ENCODE measurements at places on chromosomes 7 and 10.

DNA sequence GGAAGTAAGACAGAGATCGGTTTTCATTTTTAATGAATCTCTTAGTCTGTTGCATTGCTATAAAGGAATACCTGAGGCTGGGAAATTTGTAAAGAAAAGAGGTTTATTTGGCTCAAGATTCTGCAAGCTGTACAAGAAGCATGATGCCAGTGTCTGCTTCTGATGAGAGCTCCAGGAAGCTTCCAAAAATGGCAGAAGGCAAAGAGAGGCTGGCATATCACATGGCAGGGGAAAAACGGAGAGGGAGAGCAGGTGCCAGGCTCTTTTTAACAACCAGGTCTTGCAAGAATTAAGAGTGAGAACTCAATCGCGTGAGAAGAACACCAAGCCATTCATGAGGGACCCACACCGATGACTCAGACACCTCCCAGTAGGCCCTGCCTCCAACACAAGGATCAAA is 125.0 kb upstream of the THSD7A start:
- DNase-seq = no peak

DNA sequence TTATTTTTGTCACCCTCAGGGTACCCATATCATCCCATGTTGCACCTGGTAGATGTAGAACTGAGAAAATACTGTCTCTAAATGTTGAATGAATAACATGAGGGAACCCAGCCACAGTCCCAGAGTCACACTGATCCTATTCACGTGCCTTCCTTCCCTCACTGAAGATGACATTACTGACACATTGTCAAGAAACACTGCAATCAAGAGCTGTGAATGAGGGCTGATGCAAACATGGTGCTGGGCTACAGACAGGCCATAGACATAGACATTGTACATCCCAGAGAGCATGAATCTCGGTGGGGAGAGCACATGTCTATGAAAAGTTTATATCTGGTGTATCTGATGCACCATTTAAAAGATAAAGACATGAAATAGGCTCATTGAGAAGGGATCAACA is 9.8 kb downstream of the SLC13A4 start:
- DNase-seq = no peak

DNA sequence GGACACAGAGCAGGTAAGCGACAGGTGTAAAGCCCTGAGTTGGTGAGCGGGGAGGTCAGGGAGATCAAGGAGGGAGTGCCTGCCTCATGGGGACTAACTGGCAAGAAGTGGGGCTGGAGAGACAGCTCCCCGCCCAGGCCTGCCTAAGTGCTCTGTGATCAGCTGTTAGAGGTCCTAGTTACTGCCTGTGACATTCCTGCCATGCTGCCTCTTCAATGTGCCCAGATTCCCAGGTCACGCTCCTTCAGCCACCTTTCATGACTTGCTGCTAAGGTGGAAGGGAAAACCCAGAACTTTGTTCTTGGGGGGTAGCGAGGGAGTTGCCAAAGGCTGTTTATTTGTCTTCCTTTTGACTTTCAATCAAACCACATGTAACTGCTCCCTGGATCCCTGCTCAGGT is 114.3 kb upstream of the ZNF438 start:
- DNase-seq = no peak

DNA sequence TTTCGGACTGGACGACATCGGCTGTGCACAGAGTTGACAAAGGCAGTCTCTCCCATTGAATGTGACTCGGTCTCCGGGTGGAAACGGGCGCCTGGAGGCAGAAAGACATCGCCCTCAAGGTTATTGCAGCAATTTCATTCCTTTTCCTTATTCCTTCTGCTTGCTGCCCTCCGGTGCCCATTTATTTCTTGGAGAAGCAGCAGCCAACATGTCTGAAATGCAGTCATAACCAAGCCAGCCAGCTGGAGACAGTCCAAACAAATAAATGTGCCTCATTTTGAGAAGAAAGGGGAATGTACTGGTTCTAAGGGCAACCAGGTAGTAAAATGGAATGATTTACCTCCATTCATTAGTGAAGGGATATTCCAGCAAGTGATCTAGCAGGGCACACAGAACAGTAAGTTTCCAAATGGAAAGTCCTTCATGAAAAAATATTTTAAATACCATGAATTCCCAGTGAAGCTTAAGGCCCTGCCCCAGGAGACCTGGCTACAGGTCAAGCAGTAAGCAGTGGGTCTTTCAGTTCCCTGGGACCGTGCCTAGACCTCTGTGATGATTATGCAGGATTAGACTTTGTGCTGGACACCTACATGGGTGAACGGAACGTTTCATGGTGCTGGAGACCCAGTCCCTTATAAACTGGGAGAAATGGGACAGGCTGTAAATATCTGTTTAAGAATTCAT is 86.6 kb downstream of the ABLIM1 start:
- DNase-seq = no peak

DNA sequence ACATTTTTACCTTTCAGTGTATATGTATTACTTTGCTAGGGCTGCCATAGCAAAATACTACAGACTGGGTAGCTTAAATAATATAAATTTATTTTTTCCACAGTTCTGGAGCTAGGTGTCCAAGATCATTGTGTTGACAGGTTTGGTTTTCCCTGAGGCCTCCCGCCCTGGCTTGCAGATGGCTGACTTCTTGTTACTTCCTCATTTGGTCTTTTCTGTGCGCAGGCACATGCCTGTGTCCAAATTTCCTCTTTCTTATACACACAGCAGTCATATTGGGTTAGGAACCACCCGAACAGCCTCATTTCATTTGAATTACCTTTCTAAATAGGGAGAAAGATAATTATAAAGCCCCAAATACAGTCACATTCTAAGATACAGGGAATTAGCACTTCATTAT is 521.6 kb upstream of the SORCS1 start:
- DNase-seq = no peak

DNA sequence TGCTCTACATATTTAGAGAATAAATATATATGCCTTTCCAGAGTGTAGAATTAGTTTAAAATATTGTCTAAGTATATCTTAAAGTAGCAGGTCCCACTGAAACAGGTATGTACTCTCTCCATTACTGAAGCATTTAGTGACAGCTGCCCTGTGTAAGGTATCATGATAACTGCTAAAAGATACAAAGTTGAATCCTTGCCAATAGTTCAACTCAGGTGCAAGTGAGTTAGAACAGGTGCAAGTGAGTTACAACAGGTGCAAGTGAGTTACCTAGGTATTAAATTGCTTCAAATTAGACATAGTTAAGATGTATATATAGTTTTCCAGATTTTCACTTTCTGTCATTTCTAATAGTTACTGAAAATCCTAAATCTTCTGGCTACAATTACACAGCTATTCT is 119.1 kb downstream of the CNOT4 start:
- no peak for DNase-seq

DNA sequence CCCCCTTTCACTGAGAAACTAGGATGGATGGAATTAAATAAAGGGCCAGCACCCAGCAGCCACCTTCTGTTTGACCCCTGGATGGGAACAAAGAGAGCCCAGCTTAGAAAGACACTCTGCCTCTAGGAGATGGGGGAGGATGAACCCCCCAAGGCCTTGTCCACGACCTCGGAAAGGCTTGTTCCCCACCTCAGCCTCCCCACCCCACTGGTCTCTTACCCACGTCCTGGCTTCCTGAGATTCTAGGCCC is 9.7 kb downstream of the ITPRIP start:
- DNase-seq = no peak

- no peak for DNase-seq
Observed at GRCh38 chr7:132280335-132280734, 295.9 kb downstream of the PLXNA4 start.

DNA sequence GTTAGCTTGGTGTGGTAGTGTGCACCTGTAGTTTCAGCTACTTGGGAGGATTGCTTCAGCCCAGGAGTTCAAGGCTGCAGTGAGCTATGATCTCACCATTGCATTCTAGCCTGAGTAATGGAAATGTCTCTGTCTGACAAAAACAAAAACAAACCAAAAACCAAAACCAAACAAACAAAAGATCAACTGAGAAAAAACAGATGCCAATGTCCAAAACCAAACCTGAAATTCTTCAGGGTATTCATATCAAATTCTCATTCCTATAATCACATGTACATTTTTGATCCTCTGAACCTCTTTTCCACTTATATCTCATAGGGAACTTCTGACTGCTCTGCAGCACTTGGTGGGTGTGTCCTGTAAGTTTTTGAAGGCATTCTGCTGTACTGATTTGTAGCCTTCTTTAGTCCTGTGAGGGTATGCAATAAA is 87.0 kb downstream of the CDK6 start:
- DNase-seq = no peak

DNA sequence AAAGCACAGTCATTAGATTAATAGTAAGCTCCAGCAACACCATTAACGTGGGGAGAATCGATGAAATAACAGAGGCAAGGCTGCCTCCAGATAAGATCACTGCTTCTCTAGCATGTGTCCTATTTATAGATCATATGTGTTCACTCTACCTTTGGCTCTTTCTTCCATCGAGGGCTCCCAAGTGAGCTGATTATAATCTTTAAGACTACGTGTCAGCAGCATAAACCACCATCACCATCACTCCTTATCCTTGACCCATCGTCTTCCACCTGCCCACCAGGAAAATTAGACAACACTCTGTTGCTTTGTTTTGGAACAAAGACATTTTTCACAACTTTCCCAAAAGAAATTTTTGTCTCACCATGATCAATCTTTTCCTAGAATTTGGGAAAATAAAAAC is 71.2 kb upstream of the CARD11 start:
- DNase-seq = no peak

- no peak for DNase-seq
Observed at GRCh38 chr7:83119494-83119893, 43.2 kb downstream of the PCLO start.

DNA sequence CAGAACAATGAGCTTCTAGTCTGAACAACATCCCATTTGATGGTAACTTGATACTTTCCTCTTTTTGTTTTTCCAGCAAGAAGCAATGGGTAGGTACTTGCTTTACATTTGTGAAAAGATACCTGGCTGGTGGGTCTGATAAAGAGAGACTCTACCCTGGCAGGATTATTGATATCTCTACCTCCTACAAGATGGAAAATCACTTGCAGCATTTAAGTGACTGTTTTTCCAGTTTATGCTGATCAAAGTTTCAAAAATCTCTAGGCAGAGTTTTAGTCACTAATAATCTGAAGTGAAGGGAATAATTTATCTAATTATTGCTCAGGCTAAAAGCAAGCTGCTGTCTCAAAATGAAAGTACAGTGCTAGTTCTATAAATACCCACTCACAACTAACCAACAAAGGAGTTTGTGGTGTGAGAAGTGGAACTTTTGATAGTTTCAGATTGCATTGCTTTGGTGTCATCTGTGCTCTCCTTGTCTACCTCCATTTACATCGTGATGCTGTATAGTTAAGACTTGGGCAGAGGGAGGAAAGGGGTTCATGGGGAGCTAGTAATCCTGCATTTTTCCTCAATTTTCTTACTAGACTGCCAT is 86.0 kb upstream of the ANKRD1 start:
- DNase-seq = no peak

- DNase-seq = no peak
Observed at GRCh38 chr7:1027242-1028043, 16.9 kb upstream of the GPR146 start.

- DNase-seq = no peak
Observed at GRCh38 chr10:3525832-3526449, 259.1 kb downstream of the KLF6 start.

DNA sequence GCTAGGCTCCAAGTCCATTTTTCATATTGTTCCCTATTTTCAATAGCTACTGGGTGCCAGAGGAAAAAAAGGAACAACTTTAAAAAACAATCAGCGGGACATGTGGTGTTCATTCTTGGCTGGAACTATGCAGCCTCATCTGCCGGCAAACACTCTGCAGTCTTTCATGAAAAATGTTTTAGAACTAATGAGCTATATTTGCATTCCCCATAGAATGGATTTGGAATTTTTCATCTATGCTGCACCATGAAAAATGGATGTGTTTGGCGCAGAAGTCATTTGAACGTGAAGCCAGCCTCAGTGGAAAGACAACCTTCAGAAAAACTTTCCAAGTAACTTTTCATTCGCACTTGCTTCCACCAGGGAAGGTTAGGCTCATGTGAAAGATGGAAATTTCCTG is 270.5 kb downstream of the SKAP2 start:
- no peak for DNase-seq

- DNase-seq = no peak
Observed at GRCh38 chr7:138345567-138345966, 114.5 kb upstream of the TRIM24 start.

DNA sequence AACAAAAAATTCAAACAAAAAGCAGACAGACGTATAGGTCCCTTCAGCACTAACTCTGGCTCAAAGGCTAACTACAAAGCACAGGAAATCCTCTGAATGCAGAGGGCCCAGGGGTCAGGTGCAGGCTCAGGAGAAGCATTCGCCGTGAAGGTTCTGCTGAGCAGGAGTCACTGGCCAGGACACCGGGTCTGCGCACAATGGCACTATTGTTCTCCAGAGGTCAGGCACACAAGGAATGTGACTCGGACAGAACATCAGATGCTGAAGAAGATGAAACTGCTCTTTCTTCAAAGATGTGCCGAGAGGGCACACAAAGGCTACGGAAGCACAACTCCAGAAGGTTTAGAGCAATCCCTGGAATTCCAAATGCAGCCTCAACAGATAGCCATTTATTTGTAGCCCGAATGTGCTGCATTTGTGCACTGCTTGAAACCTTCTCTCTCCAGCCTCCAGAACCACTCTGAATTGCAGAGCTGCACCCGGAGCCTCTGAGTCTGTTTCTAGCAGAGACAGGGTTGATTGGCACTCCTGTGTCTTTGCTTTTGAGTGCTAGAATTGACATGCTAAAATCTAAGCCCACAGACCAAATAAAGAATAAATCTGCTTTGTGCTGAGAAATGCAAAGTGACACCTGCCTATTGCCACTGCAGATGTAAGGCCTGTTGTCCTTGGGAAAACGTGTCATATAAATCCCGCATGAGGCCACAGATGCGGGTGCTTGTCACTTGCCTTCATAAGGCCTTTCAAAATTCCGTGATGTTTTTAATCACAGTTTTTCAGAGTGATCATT is 85.4 kb upstream of the AFAP1L2 start:
- DNase-seq = no peak

DNA sequence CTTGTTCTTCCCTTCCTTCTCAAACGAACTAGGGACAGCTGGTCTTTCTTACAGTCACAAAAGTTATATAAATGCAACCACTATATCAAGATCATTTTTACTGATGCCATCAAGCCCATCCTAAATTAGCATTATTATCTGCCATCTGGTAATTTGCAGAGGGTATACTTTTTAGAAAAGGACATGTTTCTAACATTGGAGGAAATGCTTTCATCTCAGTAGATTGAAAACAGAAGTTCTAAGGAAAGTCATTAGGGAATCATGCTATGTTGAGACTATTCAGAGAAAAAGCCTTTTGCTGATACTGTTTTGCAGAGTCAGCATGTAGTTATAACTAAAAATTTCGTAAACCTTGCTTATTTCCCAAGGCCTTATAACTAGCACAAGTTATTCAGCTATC is 146.7 kb downstream of the WNT2 start:
- DNase-seq = no peak

GRCh38 chr7:76428868-76429805 is 4.4 kb downstream of the ZP3 start:
- no peak for DNase-seq

Data from stimulated activated CD4-positive, alpha-beta T cell treated with anti-CD3 and anti-CD28 coated beads, Interleukin-1b, Interleukin-23, amount 100 ng/mL, for 1 hour (primary cell).